ENCODE measurements at places on chromosomes 5 and 9.

GRCh38 chr5:75716715-75717081 is 539 bp downstream of the POC5 start:
- DNase-seq = no peak

GRCh38 chr9:114884787-114885452 is 45.5 kb downstream of the TNFSF8 start:
- no peak for DNase-seq

- no peak for DNase-seq
Measured at GRCh38 chr5:163595932-163596607, 90.7 kb downstream of the MAT2B start.

DNA sequence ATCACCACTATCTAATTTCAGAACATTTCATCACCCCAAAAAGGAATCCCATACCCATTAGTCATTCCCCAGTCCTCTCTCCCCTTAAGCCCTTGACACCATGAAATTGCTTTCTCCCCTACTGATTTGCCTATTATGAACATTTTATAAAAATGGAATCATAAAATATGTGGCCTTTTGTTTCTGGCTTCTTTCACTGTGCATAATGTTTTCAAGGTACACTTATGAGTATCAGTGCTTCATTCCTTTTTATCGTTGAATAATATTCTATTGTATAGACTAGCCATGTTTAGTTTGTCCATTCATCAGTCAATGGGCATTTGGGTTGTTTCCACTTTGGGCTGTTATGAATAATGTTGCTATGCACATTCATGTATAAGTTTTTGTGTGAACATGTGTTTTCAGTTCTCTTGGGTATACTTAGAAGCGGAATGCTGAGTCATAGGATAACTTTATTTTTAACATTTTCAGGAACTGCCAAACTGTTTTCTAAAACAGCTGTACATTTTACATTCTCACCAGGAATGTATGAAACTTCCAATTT is 40.4 kb upstream of the FGF1 start:
- no peak for DNase-seq

DNA sequence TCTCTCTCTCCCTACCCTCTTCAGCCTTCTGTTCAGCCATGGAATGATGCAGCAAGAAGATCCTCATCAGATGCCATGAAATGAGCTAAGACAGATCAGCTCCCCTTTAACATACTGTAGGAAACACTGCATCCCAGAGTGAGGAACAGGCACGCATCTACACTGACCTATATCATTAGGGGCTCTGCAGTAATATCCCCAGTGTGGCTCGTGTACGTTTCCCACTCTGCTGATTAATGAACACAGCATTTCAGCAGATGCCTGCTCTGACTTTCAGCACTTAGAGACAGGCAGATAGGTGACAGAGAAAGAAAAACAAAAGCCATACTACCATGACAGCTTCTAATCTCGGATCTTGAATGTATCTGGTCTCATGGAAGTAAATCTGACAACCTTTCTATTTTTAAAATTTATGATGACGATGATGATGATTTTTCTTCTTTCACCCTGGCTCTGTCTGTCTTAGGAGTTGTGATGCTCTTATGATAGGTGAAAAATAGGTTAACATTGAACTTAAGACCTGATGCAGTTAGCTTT is 750.3 kb downstream of the CDH12 start:
- no peak for DNase-seq

- no peak for DNase-seq
Measured at GRCh38 chr9:93164085-93164484, 19.9 kb upstream of the WNK2 start.

DNA sequence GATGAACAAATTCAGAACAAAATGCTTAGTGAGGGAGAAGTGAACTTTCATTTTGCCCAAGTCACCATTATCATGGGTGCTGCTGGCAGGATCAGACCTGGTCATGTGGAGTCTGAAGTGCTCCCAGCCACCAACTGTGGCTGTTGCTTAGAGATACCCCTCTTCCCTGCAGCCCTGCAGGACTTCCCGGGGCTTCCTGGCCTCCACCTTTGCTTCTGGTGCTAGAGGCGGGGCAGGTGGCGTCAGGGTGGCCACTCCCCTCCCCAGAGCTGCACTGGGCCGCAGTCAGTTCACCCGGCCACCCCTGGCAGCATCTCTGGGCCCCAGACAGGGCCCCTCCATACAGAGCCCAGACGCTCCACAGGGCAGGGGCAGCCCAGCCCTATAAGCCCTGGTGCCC is 30.0 kb upstream of the SLC12A7 start:
- no peak for DNase-seq

GRCh38 chr5:152259702-152260101 is 145.4 kb downstream of the NMUR2 start:
- DNase-seq = no peak

GRCh38 chr5:133121080-133121479 is 69.3 kb downstream of the HSPA4 start:
- DNase-seq = no peak

DNA sequence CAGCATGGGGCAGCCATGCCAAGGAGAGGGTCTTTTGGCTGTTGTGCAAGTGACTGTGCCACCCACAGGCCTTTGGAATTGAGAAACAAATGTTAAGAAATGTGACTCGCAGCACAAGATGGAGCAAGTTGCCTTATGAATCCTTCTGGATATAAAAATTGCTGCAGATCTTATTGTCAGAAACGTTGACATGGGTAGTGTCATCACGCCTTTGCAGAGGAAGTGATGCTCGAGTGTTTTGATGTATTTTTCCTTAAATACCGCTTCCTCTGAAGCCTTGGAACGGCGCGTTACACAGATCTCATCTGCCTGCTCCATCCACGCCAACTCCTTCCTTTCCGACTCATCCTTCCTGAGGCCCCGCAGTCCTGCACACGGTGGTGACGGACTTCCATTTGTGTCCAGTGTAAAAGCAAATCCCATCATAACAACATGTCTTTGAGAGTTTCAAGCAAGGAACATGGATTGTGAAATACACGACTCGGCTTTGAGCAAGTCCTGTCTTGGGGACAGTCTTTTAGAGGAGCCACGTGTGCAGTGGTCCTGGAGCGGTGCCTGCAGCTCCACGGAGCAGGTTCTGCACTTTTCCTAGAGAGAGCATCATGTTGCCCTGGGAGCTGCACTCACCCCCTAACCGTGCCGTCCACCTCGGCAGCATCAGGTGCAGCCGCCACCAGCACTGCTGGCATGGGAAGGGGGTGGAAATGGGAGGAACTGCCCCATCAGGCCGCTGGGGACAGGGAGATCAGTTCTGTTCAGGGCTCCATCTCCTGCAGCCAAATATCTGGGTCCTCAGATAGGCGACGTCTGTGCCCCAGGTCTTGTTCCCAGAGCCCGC is 15.1 kb downstream of the ROPN1L start:
- no peak for DNase-seq

- no peak for DNase-seq
Measured at GRCh38 chr9:112338561-112338960, 5.1 kb upstream of the PTBP3 start.

- no peak for DNase-seq
Measured at GRCh38 chr9:108645520-108645919, 210.3 kb downstream of the ACTL7B start.

- no peak for DNase-seq
Measured at GRCh38 chr9:71928376-71928775, 16.9 kb downstream of the C9orf85 start.

- DNase-seq = peak; percentile 26
Measured at GRCh38 chr5:148482697-148483462, 99.1 kb downstream of the FBXO38 start.

DNA sequence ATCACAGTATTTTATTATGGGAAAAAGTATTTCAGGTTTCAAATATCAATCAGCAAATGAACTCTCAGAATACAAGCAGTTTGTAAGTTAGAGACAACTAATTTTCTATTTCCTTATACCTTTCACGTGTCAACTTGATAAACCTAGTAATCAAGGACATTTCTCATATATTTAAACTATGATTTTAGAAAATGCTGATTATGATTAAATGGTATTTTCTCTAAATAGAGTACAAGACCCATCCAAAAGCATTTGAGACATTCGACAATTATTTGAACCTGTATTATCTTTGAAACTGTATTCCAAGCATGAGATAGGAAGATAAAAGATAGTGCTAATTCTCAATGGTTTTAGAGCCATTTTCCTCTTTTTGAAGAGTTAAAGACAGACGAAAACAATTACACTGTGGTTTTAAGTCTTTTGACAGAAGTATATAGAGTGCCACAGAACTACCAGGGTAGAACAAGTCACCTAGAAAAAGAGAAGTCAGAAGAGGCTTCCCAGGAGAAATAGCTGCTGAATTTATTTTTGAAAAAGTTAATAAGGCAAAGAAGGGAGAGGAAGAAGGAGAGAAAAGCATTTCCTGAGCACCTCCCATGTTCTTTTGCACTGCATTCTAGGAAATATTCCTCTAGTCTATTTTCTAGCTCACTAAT is 5.6 kb downstream of the MEIKIN start:
- DNase-seq = no peak

GRCh38 chr5:55518831-55519390 is 15.9 kb downstream of the PLPP1 start:
- no peak for DNase-seq

DNA sequence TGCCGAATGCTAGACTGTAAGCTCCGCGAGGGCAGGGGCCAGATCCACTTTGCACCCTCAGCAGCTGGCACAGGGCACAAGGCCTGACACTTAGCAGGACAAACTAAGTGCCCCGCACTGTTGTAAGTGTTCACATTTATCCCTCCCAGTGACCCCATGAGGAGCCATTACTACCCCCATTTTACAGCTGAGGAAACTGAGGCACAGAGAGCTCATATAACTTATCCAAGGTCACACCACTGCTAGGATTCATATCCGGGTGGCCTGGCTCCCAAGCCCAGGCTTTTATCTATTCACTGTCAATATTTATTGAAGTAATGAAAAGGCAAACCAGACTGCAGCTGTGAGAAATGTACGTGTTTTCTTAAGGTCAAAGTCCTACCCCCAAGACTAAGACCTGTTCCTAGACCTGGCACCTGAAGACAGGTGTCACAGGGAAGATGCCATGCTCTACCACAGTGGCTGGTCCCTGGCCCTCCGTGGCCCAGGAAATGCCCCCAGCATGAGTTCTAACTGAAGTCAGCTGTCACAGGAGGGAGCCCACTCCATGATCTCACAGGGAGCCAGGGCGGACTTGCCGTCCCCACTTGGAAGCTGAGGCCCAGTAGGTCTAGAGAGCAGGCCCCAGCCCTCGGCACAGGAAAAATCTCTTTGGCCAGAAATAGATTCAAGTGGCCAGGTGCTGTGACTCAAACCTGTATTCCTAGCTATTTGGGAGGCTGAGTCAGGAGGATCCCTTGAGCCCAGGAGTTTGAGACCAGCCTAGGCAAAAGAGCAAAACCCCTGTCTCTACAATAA is 74.7 kb upstream of the IL17B start:
- no peak for DNase-seq

- DNase-seq = no peak
Measured at GRCh38 chr5:27158171-27158570, 119.8 kb upstream of the CDH9 start.

GRCh38 chr9:77498891-77499290 is 149.2 kb downstream of the GNA14 start:
- no peak for DNase-seq

- no peak for DNase-seq
Measured at GRCh38 chr9:91534374-91534773, 110.7 kb upstream of the NFIL3 start.

DNA sequence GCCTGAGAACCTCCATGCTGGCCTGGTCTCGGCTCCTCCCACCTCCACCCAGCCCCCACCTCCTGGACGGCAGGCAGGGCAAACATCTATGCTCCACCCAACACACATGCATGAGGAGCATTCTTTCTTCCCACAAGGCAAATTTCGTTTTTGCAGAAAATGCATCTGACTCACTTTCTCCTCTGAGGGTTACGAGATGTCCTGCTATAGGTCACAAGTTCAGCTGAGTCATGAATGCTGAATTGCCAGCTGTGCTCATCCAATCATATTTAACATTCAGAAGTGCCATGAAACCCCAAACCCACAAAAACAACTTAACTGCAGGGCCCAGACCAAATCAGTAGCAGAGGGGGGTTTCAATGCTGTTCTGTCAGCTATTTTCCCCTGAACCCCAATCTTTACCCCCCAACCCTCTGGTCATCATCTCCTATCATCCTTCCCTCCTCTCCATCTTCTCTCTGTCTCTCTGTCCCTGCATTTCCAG is 39.0 kb upstream of the OSMR start:
- peak; percentile 96 for DNase-seq

GRCh38 chr9:106560540-106560939 is 302.4 kb upstream of the ZNF462 start:
- no peak for DNase-seq

- no peak for DNase-seq
Measured at GRCh38 chr9:104779334-104779733, 15.4 kb downstream of the NIPSNAP3B start.

DNA sequence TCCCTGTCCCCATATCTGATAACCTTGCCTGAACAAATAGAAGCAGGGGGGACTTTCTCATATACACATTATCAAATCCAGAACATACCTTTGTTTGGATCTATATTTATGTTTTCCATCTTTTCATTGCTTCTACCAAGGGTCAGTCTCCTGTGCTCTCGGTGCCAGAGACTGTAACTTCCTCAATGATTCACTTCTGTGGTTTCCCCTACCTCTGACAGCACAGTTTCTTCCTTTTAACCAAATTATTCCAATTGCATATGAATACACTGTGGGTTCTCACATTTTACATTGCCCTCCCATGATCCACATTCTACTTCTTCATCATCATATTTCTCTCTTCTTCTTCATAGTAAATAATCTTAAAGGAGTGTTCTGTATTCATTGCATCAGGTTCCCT is 32.2 kb downstream of the NMUR2 start:
- no peak for DNase-seq

GRCh38 chr5:136046246-136046645 is 17.5 kb downstream of the TGFBI start:
- DNase-seq = no peak

GRCh38 chr5:16456103-16456832 is 9.3 kb downstream of the ZNF622 start:
- DNase-seq = peak; percentile 81

DNA sequence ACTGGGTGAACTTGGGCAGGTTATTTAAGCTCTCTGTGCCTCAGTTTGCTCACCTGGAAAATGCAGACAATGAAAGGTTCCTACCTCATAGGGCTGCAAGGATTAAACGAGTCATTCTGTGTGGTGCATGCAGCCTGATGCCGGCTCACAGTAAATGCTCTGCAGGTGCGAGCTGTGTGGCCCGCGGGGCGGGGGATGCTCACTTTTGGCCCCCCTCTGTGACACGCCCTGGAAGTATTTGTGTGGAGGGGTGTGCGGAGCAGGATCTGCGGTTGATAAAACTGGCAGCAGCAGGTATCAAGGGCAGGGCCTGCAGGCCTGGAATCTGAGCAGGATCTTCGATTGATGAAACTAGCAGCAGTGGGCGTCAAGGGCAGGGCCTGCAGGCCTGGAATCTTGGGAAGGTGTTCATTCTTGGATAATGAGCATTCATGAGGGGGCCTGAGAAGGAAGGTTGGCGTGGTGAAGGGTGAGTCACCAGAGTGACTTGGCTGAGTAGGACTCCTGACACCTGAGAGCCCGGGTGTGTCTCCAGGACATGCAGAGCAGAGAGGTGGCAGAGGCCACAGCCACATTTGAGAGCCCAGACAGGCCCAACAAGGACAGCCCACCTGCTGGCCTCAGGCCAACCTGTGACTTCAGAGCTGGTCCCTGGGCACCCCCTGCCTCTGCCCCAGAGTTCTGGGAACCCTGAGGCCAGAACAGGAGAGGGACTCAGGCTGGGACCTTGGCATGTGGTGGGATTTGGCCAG is 11.9 kb downstream of the UNC5A start:
- DNase-seq = peak; percentile 17

Data from SW 1271 (cell line).